Heart left ventricle (tissue), 16 donors: ENCODE measurements at places on chromosomes 1 and 21.

DNA sequence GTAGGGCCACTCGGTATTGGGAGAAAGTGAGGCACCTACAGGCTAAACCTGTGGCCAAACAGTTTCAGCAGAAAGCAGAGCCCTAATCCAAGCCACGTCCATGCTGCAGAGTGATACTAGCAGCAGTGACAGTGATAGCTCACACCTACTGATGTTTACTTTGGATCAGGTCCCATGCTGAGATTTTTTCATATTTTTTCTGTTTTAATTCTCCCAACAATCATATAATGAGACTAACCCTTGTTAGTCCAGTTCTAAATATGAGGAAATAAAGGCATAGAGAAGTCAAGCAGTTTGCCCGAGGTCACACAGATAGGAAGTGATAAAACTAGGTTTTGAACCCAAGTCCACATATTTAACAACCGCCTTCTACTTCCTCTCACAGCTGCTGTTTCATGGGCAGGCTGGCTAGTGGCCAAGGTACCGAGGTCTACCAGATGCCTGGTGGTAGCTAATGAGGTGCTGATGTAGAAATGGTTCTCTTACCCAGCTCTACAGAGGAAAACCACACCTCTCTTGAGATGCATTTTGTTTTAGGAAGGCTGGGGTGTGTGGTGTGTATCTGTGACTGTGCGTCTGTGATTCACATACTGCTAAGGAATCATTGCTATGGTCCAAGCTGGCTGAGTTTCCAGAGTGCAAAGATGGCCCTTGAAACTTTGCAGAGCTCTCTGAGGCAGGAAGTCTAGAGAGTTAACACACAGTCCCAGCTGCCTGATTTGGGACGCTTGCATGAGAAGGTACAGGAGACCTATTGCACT, 80.3 kb upstream of the ARTN start:
- DNase-seq: peak; percentile 32

DNA sequence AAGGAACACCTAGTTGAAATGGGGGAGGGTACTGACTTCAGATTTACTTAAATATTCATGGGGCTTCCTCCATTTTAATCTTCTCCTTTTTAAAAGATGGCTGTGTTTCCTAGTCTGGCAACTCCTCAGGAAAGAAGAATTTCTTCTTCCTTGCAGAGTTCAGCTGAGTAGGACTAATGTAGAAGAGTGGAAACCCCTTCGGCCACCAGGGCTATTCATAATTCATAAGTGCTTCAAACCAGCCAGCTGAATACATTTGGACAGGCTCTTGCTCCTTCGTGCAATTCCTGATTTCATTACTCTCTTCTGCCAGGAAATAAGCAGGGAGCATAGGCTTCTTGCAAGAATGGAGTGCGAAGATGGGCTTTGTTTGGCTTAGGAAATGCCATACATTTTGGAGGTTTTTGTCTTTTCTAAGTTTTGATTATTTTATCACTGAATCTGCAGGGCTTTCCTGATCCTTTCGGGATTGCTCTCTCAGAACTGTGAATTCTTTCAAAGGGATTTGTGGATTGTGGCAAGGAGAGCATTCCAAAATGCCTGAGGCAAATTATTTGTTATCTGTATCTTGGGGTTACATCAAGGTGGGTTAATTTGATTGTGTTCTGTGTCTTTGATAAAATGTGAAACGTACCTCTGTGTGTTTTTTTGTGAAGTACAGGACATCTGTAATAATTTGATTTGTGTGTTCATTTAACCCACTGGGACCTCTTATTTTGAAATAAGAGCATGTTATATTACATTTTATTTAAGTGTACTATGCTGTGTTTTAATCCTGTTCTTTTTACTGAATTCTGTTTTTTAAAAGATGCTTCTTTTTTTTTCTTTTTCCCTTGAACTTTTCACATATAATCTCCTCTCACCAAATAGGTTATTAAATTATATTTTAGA, 179.4 kb upstream of the SGIP1 start:
- DNase-seq: no peak

GRCh38 chr1:75539230-75540116, 71.4 kb downstream of the SLC44A5 start:
- DNase-seq: no peak

DNA sequence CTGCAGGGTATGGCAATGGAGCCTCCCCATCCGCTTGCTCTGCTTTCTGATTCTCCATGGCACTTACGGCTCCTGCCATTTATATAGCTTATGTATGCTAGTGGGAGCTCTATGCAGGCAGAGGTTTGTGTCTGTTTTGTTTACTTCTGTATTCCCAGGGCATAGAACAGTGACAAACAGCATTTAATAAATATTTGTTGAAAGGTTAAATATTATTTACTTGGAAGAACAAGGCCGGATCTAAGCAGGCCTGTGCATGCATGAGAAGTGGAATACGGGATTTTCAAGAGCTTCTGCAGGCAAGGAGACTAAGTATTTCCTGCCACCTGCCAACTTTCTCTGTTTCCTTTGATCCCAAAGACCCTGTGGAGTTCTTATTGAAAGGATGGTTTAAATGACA, 90.7 kb downstream of the XCL2 start:
- DNase-seq: no peak

- no peak for DNase-seq
These were observed 57.6 kb downstream of the RIMS3 start for GRCh38 chr1:40607921-40608320.

- peak; percentile 69 for DNase-seq
These were observed 14.7 kb upstream of the CSF1 start for GRCh38 chr1:109895720-109896504.

- DNase-seq: no peak
These were observed 6.3 kb downstream of the CELSR2 start for GRCh38 chr1:109255678-109256077.

GRCh38 chr1:179770887-179771502, 27.9 kb downstream of the FAM163A start:
- no peak for DNase-seq

DNA sequence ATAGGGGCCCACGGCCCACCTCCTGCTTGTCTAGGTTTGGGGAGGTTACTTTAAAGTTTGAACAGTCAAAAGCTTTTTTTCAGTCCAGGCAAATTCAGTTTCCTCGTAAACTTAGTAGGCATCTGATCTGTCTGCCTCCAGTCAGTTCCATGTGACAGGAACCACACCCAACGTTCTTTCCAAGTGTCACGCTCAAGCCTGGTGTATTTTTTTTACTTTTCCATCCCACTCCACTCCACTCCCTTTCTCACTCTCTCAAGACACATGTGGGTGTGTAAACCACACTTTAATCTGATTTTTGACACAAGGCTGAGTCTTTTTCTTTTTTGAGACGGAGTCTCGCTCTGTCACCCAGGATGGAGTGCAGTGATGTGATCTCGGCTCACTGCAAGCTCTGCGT, 60.3 kb upstream of the GPR153 start:
- DNase-seq: no peak

- no peak for DNase-seq
These were observed 22.8 kb downstream of the A3GALT2 start for GRCh38 chr1:33297911-33298622.

DNA sequence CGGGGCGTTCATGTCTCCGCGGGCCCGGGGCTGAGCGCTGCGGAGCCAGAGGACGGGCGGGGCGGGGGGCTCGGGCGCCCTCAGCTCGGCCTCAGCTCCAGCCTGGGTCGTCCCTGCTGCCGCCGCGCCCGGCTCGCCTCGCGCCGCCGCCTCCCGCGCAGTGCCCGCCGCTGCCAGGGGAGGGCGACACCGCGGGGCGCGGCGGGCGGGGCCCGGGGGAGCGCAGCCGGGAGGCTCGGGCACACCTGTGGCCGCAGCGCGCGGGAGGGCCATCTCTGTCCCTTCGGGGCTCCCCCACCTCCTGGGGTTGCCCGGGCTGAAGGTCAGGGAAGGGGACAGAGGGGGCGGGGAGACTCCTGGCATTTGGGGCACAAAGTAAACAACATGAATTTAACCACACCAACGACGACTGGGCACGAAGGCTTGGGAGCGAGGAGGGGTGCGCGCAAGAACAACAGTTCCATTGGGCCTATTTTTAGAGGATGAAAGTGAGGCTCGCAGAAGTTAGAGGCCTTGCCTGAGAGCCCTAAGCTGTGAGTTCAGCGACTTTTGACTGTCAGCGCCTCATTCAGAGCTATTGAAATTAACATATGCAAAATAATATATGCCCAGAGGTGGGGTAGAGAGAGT, at the start of gene FAM131C:
FAM131C (minus strand) TSS at position 162 of the 630 bp plus-strand sequence. CDS start 209 bp downstream, outside the sequence.
- DNase-seq: no peak

- no peak for DNase-seq
These were observed 12.3 kb downstream of the SLC19A1 start for GRCh38 chr21:45529785-45530422.

- no peak for DNase-seq
These were observed 10.9 kb downstream of the ERRFI1 start for GRCh38 chr1:8015036-8015808.

GRCh38 chr1:89633248-89633799, 404 bp downstream of the LRRC8C start:
- peak; percentile 71 for DNase-seq

GRCh38 chr1:241642593-241642944, 2.4 kb upstream of the CHML start:
- no peak for DNase-seq

- DNase-seq: no peak
These were observed 8.1 kb upstream of the ADCY10 start for GRCh38 chr1:167922023-167922422.

GRCh38 chr1:184152434-184152898, 100.9 kb downstream of the TSEN15 start:
- no peak for DNase-seq

DNA sequence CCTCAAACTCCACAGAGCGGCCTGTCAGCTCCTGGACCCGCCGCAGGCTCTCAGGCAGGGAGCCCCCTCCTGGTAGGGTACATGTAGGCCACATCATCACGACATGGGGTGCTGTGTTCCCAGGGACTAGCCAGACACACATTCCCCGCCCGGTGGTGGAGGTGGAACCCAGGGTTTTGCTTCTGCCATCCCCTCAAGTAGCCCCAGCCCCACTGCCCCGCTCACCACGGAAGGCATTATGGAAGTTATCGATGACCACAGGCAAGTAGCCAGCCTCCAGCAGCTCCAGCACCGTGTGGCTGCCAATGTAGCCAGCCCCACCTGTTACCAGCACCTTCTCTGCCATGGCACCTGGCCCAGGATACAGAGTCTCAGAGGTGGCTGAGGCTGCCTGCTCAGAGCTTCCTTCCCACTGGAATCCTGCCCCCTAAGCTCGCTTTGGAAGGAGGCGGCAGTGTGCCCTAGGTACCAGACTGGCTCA, 1.9 kb downstream of the GALE start:
- no peak for DNase-seq

GRCh38 chr1:162298266-162298665, 78.4 kb downstream of the SPATA46 start:
- no peak for DNase-seq

GRCh38 chr1:61259379-61260148, 177.2 kb downstream of the NFIA start:
- no peak for DNase-seq

DNA sequence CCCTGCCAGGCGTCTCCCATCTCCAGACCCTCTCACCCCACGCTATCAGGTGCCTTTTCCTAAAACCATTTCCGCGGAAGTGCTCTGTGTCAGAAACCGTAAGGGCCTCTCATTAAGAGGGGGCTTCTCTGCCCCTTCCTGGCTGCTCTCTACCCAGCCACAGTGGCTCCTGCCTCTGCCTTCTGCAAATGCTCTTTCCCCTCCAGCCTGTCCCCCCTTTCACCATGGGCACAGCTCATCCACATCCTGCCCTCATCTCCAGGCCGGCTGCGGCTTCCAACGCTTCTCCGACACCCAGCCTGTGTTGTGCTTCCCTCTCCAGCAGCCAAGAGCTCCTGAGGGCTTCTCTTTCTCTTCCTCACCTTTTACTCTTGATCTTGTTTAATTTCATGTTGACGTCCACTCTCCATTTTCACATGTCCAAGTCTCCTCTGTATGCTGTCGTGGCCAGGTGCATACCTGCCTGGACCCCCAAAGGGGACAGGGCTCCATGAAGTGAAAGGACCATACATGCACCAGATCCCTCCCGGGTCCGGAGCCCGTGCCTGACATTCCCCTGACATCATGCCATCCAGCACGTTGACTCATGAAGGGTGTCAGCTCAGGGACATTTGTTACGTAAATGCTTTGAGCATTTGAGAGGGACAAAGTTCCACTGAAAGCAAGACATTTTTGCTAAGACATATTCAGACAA, 306.5 kb downstream of the AJAP1 start:
- DNase-seq: no peak

DNA sequence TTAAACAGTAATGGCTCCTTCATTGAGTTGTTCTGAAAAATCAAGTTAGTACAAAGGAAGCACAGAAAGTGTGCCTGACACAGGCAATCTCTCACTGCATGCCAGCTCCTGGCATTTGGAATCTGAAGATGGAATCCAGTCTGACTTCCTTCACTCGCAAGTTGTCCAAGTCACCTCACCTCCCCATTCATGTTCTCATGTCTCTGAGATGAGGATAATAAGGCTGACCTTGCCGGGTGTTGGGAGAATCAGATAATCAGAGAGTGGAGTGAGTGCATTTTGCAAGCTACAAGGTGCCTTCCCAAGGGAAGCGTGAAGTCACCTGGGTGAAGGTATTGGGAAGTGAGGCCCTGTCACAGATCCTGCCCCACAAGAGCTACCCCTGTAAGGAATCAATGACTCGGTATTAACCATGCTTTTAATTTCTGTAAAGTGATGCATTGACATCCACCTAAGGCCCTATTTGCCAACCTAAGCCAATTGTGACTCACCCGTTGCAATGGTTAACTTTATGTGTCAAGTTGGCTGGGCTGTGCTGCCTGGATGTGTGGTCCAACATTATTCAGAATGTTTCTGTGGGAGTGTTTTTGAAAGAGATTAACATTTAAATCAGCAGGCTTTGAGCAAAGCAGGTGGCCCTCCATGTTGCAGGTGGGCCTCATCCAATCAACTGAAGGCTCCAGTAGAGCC, 62.5 kb upstream of the TARBP1 start:
- DNase-seq: no peak

GRCh38 chr1:220810963-220811362, 24.2 kb downstream of the MTARC1 start:
- DNase-seq: no peak

DNA sequence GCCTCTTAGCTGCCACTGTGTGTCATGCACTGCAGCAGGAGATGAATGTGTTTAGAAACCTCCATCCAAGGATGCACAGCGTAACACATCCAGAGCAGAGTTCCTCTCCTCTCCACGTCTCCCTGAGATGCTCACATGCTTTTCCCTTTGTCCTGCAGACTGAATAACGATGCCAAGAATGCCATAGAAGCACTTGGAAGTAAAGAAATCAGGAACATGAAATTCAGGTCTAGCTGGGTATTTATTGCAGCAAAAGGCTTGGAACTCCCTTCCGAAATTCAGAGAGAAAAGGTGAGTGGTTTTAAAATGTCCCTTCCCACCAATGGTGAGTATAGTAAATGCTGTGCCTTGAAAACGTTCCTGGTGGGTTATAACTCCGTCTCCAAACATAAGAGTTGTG, 13.4 kb upstream of the MX2 start:
- DNase-seq: no peak

GRCh38 chr1:82086739-82087138, 286.0 kb downstream of the ADGRL2 start:
- DNase-seq: no peak
